ENCODE measurements at places on chromosomes 11 and 22.

DNA sequence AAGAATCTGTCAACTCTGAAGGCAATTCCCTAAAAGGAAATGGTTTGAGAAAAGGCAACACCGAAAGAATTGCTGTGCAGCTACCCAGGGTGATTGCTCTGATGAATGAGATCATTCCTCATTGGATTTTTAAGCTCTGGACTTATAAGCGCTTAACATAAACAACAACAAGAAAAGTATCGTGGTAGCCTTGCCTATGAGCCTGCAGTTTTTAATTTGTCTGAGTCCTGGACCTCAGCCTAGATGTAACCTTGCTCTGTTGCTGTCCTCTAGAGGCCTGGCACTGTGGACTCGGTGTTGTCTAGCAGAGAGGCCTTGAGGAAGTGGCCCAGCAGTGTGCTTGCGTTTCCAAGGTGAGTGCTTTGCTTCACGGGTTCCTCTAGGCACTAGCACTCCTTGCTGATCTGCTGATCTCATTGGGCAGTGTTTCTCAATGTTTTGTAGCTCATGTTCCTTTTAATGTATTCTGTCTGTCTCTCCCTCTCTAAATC lies 20.4 kb downstream of the CCDC81 start:
- no peak for DNase-seq

- no peak for DNase-seq
Measured at GRCh38 chr11:96038046-96038445, 114.1 kb upstream of the MTMR2 start.

DNA sequence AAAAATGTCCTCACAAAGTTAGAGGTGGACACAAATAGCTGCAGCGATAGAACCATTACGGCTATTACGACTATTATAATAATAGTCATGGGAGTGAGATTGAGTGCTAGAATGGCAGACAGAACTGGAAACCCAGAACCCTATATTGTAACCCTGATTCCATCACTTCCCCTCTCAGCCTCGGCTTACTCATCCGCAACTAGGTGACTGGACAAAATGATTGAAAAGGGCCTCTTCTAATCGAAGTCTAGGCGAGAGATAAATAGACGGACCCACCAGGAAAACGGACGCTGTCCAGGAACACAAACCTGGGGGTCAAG lies 629 bp downstream of the PSMA1 start:
- no peak for DNase-seq

DNA sequence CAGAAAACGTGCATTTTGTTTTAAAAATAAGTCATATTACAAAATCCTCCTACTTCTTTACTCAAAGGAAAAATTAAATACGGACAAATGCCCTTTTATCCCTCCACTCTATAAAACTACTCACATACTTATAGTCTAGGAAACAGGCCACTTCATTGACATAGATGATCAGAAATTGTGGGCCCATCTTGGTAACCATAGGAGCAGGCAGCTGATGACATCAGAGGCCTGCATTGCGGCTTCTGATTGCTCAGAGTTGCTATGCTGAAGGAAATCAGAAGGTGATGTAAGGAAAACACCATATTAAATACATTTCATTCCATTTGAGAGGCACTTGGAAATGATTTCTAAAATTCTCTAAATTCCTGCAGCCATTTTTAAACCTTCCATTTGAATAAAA lies 27.0 kb downstream of the FAM76B start:
- no peak for DNase-seq

DNA sequence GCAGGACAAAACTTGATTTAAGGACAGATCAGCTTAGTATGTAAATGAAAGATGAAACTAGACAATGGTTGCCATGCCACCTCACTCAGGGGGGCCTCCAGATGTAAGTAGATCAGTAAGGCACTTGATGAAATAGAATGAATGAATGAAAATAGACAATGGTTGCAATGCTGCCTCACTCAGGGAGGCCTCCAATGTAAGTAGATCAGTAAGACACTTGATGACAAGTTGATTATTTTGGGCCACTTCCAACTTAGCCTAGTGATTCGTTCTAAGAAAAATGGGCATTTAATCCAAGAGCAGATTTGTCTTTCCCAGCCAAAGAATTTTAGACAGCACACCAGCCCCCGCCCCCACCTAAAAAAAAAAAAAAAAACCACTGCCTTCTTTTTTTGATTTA lies 19.2 kb upstream of the SLC5A12 start:
- DNase-seq = no peak

GRCh38 chr11:118565051-118565450 lies 680 bp downstream of the IFT46 start:
- no peak for DNase-seq

- no peak for DNase-seq
Measured at GRCh38 chr22:17866127-17866526, 91.9 kb upstream of the BID start.

DNA sequence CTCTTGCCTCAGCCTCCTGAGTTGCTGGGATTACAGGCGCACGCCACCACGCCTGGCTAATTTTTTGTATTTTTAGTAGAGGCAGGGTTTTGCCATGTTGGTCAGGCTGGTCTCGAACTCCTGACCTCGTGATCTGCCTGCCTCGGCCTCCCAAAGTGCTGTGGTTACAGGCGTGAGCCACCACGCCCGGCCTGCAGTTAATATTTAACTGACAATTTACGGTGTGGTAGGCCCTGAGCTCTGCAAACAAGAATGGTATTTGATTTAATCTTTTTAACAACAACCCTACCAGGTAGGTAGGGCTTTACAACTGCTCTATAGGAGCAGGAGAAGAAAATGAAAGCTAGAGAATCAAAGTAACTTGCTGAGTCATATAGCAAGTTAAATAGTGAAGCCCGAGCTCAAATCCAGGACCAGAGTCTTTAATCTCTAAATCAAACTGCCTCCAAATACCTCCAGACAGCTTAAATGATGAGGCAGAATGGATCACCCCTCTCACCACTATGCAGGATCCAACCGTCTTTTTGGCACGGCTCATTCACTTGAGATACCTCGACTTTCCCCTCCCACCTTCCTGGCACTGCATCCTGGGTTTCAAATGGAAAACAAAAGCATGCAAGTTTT lies 9.4 kb downstream of the UEVLD start:
- DNase-seq = no peak

DNA sequence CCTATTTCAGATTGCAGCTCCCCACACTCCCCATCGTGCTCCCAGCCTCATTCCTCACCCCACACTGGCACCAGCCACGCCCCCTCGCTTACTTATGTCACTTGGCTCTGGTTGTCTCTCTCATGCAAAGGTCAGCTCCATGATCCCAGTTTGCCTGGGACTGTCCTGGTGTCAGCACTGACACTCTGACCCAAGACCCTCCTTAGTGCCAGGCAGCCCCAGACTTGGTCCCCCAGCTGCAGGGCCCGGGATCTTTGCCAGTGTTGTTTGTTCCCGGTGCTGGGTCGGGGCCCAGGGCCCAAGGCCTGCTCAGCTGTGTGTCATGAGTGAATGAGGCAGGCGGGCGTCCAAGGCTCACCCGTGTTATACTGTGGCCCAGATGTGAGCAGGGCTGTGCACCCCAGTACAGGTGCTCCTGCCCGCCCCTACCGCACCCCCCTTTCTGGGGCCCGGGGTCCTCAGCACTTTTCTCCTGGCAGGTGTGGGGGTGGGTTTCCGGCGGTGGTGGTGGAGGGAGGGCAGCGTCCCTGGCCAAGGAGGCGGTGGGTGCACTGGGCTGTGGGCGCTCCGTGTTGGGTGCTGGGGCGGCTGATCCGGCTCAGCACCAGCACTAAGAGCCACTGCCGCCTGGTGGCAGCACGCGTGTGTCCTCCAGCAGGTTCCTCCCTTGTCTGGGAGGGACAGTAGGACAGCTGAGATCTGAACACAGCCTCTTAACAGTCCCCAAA lies 19.5 kb downstream of the IL17REL start:
- DNase-seq = peak; percentile 73

- no peak for DNase-seq
Measured at GRCh38 chr22:45631841-45632238, 39.8 kb upstream of the ATXN10 start.

GRCh38 chr22:49253656-49254055 lies 574.0 kb downstream of the BRD1 start:
- no peak for DNase-seq

DNA sequence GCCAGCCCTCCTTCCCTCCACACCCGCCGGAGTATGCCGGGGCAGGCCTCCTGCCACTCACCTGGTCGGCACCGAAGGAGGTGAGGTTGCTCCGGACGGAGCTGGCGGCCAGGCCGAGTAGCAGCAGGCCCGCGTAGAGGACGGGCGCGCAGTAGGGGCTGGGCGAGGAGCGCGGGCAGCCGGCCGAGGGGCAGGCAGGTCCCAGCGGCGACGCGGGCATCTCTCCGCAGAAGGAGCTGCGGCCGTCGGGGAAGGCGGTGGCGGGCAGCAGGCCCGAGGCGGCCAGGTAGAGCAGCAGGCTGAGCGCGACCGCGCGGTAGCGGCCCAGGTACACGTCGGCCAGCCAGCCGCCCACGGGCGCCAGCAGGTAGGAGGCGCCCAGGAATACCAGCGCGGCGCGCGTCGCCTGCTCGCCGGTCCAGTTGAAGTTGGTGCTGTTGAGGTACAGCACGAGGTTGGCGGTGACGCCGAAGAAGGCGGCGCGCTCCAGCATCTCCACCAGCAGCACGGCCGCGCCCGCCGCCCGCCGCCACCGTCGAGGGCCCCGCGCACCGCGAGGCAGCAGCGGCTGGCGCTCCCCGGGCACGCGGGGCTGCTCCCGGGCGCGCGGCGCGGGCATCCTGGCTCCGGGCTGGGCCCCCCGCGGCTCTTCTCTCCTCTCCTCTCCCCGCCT lies 907 bp downstream of the SLC15A3 start:
- DNase-seq = peak; percentile 35

GRCh38 chr11:134539285-134539684 lies 127.2 kb upstream of the B3GAT1 start:
- DNase-seq = no peak

All from CD4-positive, alpha-beta T cell treated with Interleukin-1 beta for 1 hour (primary cell).